ENCODE measurements at places on chromosomes 4 and X.

GRCh38 chr4:101835121-101835904, 44.8 kb downstream of the BANK1 start:
- DNase-seq: no peak

GRCh38 chr4:73929278-73929677, 52.5 kb downstream of the PF4 start:
- DNase-seq: no peak

GRCh38 chrX:69079268-69079667, 86.0 kb downstream of the PJA1 start:
- DNase-seq: no peak

- DNase-seq: peak; percentile 3
Measured at GRCh38 chrX:32687379-32687778, 524.0 kb downstream of the DMD start.

GRCh38 chr4:19402581-19403065, 849.1 kb upstream of the SLIT2 start:
- DNase-seq: no peak

- DNase-seq: no peak
Measured at GRCh38 chr4:151409470-151410313, 716 bp downstream of the FHIP1A start.

DNA sequence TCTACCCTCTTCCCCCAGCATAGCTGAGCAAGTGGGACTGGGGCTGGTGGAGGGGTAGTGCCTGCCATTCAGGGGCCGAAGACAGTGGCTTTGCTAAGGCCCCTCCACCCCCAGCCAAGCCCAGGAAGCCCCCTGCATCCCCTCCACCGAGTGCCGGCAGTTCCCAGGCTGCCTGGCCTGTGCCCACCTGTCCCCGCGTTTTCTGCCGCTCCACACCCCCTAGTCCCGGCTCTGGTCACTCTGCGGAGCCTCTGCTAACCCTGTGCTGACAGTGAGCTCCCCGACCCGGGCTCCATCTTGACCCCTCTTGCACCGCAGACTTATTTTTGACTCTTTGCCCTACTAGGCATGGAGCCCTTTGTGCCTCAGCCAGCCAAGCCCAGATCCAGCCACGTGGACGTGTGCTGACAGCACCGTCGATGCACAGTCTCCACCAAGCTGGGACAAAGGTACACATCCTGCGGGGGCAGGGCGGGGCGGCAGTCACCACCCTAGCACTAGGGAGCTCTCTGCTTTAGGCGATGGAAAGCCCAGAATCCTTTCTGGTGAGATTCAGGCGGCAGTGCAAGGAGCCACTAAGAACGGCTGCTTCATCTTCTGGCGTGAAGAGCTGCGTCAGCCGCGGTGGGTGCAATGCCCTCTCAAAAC, 96.6 kb downstream of the PHKA2 start:
- DNase-seq: no peak

DNA sequence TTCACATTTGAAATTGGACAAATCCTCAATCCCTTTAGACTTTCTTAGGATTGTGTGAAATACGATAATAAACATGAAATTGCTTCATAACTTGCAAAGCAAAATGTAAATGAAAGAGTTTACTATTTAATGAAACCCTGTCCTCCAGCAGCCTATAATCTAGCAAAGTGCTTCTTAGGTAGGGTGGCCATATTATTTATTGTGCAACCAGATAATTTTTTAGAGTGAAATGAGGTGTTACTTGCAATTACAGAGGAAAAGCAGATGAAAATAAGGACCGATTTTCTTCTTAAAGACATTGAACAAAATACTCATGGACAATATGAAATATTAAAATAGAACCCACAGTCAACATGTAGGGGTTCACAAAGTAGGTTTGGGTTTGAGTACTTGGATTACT, 116.2 kb upstream of the GALNT7 start:
- DNase-seq: no peak

DNA sequence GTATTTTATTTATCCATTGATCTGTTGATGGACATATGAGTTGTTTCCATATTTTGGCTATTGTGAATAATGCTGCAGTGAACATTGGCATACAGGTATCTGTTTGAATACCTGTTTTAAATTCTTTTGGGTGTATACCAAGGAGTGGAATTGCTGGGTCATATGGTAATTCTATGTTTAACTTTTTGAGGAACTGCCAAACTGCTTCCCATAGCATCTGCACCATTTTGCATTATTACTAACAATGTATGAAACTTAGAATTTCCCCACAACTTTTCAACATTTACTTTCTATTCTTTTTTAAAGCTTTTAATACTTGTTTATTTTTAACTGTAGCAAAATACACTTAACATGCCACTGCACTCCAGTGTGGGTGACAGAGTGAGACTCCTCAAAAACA, 57.0 kb upstream of the MSN start:
- no peak for DNase-seq

DNA sequence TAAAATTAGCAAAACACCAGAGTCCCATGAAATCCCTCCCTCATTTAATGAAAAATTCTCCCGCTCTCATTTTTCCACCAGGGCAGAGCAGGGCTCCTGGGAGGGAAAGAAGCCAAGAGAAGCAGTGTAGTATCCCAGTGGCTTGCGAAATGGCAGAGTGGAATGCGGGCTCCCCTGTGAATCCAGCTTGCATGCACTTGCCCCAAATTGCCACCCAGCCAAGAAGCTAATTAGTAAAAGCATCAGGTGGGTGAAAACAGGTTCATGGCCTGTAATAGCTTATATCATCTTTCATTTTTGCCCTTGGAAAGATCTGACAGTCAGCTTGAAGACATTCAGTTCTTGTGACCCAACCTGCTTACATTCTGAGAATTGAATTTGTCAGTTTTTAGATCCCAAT, 10.1 kb downstream of the AMOT start:
- no peak for DNase-seq

DNA sequence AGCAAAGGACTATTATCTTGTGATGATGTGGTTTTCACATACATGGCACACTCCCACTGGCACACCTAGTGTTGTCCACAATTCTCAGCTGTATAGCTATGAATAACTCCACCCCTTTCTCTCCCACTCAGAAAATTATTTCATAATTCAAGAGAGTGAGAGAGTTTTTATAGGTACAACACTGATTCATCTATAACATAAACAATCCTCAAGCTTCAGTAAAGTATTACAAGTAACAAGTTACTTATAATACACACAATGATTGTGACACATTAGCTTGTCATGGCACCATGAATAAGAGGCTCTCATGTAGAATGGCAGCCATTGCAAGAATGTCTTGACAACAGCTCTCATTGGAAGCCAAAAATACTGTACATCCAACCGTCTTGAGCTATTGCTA, 43.9 kb downstream of the RAB40A start:
- no peak for DNase-seq

- no peak for DNase-seq
Measured at GRCh38 chr4:182325397-182325796, 82.2 kb downstream of the TENM3 start.

DNA sequence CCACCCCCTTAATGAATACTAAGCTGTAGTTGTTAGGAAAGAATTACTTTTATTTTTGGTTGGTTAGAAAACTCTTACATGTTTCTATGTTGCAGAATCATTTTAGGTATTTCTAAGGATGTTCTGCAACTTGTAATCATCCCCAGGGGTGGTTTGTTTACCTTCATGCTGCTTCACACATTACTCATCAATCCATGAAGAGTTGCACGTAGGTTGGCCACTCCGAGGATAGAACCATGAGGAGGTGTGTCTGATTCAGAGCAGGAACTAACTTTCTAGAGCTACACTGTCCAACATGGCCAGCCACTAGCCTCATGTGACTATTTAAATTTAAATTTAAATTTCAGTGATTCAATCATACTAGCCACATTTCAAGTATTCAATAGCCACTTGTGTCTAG, 127.2 kb upstream of the FRMPD4 start:
- no peak for DNase-seq

- DNase-seq: no peak
Measured at GRCh38 chrX:139720136-139720535, 12.2 kb upstream of the MCF2 start.

DNA sequence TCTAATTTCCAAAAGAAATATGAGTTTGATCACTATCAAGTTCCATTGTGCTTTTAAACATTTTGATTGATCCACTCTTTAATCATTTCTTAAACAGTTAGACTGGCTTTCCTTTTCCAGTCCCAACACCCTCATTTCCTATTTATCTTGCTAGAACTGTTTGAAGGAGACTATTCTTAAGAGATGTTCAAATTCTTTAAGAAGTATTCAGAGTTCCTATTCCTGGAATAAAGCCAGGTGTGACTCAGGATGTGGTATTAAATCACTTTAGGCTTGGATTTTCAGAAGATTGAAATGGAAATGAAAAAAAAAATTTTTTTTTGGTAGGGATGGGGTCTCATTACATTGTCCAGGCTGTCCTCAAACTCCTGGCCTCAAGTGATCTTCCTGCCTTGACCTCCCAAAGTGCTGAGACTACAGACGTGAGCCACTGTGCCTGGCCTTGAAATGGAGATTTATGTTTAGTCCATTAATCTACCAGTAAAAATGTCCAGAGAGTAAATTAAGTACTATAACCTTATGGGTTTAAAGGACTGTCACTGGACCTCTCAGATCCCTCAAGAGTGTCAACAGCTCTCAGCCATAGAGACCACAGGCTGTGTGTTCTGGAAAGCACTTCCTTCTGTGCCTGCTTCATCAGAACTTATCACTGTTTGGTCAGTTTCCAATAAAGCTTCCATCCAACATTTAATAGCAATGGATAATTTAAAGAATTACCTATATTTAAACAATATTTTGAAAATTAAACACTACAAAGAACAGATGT, 90.7 kb downstream of the CDS1 start:
- DNase-seq: no peak

- DNase-seq: peak; percentile 54
Measured at GRCh38 chrX:85109235-85109634, 105.6 kb downstream of the APOOL start.

GRCh38 chr4:56737666-56738065, 56.6 kb upstream of the HOPX start:
- DNase-seq: no peak

DNA sequence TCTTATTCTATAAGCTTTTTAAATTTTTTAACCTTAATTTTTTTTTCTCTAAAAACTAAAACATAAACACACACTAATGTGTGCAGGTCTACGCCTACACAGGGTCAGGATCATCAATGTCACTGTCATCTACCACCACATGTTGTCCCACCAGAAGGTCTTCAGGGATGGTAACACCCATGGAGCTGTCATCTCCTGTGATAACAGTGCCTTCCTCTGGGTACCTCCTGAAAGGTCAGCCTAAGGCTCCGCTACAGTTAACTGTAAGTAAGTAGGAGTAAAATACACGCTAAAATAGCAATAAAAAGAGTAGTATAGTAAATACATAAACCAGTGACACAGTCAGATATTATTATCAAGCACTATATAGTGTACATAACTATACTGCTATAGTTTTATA, 45.9 kb upstream of the GPRIN3 start:
- no peak for DNase-seq

GRCh38 chrX:115387327-115387726, 97.8 kb downstream of the LUZP4 start:
- DNase-seq: no peak

- DNase-seq: no peak
Measured at GRCh38 chr4:76305971-76306881, at the start of gene STBD1. TSS of gene STBD1 (plus strand) at chr4:76306733. CDS start at chr4:76306770, 37 bp downstream.

DNA sequence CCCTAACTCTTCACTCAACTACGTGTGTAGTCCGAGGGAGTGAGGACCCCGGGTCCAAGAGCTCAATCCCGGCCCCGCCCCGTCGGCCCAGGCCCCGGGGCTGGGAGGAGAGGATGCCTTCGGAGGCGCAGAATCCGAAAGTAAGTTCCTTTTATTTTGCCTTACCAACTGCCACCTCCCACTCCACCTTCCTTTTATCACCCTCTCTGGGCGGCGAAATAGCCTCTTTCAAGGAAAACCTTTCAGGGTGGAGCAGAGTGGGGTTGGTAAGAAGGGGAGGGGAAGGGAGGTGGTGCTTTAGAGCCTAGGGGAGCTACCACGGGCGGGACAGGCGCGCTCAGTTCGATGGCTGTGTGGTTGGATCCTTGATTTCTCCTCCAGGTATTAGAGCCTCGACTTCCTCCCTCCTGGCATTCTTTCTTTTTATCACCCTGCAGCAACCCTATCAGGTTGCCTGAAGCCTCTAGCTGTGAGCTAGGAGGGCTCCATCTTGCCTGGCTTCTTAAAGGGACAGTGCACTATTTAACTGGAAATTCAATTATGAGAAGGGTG, 191.2 kb downstream of the RRAGB start:
- DNase-seq: peak; percentile 26

DNA sequence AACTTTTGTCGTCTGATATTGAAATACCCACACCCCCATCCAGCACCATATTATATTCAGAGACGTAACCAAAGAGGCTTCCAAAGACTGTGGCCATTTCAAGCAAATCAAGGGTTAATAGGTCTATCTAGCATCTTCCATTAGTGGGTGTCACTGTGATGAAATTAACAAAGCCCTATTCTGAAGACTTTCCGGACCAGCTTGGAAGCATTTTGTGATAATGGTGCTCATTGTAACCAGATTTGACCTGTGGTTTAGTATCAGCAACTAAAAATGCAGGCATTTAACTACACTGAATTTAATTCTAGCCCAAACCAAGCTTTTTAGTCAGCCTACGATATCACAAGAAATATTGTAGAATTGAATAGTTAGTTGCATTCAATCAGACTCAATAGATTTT, 309.7 kb upstream of the TENM3 start:
- no peak for DNase-seq

DNA sequence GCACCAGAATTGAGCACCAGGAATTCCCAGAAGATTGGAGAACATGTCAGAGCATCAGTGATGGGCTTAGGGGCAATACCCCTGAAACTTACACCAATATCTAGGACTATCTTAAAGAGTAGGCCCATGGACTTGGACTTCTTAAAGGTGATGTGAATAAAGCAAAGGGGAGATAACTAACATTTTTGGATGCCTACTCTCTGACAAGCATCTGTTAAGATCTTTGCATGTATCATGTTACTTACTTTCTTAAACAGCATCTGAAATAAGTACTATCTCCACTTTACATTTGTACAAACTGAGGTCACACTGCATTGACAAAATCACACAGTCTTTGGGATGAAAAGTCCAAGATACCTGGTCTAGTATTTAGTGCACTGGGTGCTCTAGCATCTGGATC, 258.6 kb upstream of the ARSJ start:
- DNase-seq: no peak

- no peak for DNase-seq
Measured at GRCh38 chr4:14867847-14868246, 134.4 kb upstream of the CPEB2 start.

- DNase-seq: peak; percentile 1
Measured at GRCh38 chrX:55450259-55450658, 1.7 kb upstream of the MAGEH1 start.

- no peak for DNase-seq
Measured at GRCh38 chr4:157964463-157964862, 208.4 kb downstream of the GASK1B start.

Measured in NAMALWA (cell line).